Stimulated activated CD8-positive, alpha-beta memory T cell treated with anti-CD3 and anti-CD28 coated beads, Interleukin-4, amount 100 ng/mL, for 48 hours (primary cell): ENCODE measurements at places on chromosomes 16 and 17.
A peak's percentile ranks its signal among the peaks of the same experiment; 100 is the strongest.

- DNase-seq: no peak
Observed at GRCh38 chr16:10868596-10869469, 8.2 kb upstream of the CIITA start.

DNA sequence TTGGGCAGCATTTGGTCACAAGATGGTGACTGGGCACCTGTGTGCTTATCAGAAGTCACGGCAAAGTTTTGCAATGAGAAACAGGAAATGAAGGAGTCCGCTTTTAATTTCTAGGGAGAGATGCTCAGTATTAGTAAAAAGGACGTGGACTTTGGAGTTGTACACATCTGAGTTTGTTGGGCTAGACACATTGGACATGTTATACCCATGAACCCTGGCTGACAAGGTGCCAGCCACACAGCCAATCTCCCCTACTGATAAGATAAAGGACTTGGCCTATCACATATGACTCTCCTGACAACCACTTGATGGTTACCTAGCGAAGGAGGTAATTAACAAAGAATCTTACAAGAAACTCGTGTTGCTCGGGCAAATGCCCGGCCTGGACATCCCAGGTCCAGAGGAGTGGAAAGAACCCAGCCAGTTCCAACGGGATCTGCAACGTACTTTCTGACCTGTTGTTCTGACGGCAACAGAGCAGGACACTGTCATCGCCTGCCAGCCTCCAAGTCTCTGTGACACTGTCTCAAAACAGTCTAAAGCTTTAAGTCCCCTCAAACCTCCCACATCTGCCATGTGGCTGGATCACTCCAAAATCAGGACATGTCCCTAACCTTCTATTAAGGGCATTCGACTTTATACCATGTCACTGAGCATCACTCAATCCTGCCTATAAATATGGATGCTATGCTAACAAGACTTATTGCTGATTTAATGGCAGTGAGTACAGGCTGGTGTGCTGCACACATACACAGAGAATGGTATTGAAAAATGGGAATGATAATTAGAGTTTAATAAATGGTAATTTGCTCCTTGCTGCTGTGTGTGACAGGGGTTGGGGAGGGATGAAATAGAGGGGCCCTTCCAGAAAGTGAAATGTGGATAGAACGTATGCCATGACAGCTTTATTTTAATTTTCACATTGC lies 47.6 kb upstream of the LYRM9 start:
- DNase-seq: no peak

DNA sequence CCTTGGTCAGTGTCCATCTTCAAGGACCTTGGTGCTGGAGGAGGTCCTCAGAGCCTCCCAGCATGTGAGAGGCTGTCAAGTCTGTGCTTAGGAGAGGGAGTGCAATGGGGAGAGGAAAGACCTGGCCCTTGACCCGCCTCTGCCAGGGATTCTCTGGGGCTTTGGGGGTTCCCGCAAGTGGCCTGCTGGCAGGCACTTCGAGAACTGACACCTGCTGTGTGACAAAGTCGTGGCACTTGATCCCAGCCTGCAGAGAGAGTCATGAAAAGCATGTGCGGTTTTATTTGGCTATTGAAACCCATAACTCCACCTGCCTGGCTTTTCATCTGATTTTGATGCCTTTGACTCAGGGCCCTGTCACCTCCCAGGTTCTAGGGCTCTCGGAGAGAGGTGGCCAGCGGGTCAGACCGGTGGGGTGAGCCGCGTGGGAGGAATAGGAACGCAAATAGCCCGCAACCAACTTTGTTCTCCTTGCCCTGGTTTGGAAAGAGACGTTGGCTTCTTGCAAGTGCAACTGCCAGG lies 42.8 kb upstream of the GSE1 start:
- peak; percentile 62 for DNase-seq

DNA sequence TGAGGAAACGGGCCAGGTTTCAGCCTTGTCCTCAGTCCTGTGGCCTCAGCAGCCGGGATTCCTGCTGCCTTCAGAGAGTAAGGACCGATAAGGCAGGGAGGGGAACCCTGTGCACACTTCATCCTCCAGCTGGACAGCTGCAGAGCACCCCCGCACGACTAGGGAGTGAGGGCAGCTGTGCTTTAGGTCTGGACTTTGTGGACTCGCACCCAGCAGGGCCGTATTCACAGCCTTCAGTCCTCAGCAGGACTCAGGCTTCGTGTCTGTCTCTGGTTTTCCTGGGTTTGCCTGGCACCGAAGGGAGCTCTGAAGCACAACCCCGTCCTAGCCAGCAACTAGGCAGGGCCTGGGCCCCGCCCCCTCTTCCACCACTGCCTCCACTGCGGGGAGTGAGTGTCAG lies 45.8 kb upstream of the CACNG5 start:
- DNase-seq: no peak

DNA sequence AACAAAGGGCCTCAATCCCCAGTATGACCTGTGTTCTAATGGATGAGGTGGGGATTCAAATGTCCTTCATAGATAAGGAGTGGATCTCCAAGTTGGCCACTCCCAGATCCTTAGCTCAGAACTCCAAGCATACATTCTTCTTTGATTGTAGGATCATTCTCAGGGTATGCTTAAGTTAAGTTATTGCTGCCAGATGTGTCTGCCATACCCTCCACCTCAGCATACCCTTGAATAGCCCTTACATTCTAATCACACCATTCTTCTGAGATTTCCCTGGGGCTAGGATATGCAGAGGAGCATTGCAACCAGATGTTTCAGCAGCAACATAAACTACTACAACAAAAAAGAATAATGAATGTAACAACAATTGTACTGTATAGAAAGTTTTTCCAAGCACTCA lies 1.6 kb upstream of the KRTAP2-4 start:
- DNase-seq: no peak

- DNase-seq: no peak
Observed at GRCh38 chr16:78737630-78738029, 638.2 kb downstream of the WWOX start.

DNA sequence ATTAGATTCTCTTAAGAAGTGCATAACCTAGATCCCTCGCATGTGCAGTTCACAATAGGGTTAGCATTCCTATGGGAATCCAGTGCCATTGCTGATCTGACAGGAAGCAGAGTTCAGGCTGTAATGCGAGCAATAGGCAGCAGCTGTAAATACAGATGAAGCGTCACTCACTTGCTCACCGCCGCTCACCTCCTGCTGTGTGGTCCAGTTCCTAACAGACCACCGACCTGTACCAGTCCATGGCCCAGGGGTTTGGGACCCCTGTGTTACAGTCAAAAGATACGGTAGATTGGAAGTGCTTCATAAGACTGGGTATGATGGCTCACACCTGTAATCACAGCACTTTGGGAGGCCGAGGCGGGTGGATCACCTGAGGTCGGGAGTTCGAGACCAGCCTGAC lies 2.8 kb downstream of the STAT5A start:
- no peak for DNase-seq

- no peak for DNase-seq
Observed at GRCh38 chr16:17488506-17488905, 17.7 kb upstream of the XYLT1 start.

- DNase-seq: peak; percentile 39
Observed at GRCh38 chr16:56262148-56262547, 70.9 kb downstream of the GNAO1 start.

GRCh38 chr17:51015145-51015558 lies 105.5 kb downstream of the SPAG9 start:
- no peak for DNase-seq

GRCh38 chr16:7344830-7345780 lies 12.5 kb downstream of the RBFOX1 start:
- DNase-seq: no peak

DNA sequence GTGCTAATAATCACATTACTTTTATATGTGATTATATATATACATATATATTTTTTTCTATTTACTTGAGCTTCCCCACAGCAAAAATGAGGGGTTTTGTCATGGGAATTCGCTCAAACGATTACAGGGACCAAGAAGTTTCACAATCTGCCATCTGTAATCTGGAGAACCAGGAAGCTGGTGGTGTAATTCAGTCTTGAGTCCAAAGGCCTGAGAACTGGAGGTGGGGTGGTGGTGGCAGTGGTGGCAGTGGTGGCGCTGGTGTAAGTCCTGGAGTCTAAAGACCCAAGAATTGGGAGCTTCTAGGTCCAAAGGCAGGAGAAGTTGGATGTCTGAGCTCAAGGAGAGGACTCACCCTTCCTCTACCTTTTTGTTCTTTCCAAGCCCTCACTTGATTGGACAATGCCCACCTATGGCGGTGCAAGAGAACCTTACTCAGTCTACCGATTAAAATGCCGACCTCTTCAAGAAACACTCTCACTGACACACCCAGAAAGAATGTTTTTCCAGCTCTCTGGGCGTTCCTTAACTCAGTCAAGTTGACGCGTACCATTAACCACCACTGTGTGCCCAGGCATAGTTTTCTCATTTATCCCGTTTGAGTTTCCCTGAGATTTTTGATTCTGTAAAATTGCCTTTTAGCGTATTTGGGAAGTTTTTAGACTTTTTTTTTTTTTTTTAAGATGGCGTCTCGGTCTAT lies 31.9 kb downstream of the POLR2A start:
- DNase-seq: no peak

GRCh38 chr17:76278952-76279741 lies 14.0 kb downstream of the UBALD2 start:
- DNase-seq: peak; percentile 94

GRCh38 chr17:57862694-57863667 lies 13.1 kb upstream of the MRPS23 start:
- no peak for DNase-seq

DNA sequence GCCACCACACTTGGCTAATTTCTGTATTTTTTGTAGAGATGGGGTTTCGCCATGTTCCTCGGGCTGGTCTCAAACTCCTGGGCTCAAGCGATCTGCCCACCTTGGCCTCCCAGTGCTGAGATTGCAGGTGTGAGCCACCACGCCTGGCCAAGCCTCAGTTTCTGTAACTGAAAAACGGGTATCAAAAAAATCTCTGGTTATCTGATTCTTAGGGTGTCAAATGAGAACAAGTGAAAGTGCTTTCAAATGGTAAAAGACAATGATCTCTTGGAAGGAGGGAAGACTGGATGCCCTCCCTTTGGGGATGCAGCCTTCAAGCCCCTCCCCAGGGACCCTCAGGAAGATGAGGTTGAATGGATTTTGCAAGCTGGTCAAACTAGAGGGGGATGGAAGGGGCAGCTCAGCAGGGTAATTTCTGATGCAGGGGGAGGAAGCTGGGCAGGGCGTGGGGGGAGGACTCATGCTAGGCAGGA lies 22.3 kb downstream of the ARHGAP23 start:
- DNase-seq: no peak

DNA sequence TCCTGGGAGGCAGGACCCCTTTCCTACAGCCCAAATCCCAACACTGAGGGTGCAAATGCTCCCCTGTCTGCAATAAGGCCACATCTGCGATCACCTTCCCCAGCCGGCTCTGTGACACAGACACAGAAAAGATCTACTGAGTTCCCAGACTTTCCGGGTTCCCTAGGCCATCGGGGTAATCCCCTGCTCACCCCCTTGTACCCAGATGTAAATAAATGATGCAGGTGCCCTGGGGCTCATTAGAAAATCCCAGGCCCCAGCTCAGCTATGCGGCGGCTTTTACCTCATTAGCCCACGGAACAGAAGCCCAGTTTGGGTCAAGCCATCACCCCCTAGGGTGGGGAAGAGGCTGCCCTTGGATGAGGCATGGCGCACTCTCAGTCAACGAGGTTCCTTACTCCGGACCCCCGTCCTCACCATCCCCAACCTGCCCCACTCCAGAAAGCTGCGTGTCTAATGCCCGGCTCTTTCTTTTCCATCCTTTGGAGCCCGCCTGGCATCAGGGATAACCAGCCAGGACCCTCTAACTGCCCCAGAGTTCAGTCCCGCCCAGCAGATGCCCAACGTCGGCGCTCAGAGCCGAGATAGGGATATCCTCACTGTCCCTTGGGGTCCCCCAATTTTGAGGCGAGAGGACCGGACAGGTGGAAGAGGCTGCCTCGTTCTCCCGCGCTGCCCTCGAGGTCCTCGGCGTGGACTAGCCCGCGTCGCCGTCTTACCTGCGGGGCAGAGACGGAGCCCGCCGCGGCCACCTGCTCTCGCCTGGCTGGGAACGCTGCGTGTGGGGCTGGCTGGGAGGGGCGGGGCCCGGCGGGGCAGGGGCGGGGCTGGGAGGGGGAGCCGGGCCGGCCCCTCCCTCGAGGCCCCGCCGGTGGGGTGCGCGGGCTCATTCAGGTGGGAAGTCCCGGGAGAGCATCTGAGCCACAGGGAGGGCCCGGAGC lies at the start of gene ZNF385C:
Gene ZNF385C, minus strand, starts transcription at position 783 of the 941 bp plus-strand sequence. CDS start 35,417 bp downstream, outside the sequence.
- DNase-seq: peak; percentile 60

DNA sequence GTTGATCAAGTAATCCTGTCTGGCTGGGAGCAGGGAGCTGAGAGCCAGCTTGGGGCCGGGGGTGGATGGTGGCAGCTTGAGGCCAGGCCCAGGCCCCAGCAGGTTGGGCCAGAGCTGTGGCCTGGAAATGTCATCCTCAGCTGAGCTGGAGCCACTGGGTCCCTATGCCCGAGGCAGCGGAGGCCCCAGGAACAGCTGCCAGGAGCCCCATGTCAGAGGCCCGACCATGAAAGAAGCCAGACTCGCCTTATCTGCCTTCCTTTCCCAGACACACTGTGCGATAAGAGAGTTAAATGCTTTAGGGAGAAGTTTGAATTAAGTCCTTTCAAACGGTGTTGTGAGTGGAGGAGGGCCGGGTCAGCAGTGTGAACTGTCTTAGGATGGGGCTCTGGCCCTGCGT lies 3.5 kb downstream of the SMTNL2 start:
- no peak for DNase-seq

GRCh38 chr16:88911136-88911945 lies 44.9 kb upstream of the PABPN1L start:
- no peak for DNase-seq

- no peak for DNase-seq
Observed at GRCh38 chr17:5381542-5381941, 37.9 kb downstream of the NUP88 start.

DNA sequence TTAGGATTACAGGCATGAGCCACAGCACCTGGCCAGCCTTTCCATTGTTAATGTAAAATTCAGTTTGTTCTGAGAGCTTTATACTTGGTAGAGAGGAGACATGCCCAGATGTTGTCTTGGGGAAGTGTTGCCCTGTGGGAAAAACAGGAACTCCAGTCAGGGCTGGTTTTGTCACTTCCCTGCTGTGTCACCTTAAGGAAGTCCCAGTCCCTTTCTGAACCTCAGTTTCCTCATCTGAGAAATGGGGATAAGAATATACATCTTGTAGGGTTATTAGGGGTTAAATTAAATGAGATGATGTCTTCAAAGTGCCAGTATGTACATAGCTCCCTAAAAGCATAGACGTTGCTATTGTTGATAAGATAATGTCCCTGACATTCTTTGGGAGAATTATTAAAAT lies 25.3 kb downstream of the CLEC16A start:
- DNase-seq: no peak
